ENCODE measurements at places on chromosomes 2 and 18. TPM values are rescaled to one million over a fixed set of nuclear protein-coding genes. Genes with fewer than 3 reads are reported as not detected.

Gene ZSCAN30
- total RNA-seq: 13.7 TPM

GRCh38 chr2:224272237-224272910, 129.5 kb downstream of the FAM124B start:
- no peak for DNase-seq

- DNase-seq: no peak
Observed at GRCh38 chr2:225820826-225821225, 421.3 kb downstream of the NYAP2 start.

- no peak for DNase-seq
Observed at GRCh38 chr2:122883849-122884248, 1128.4 kb downstream of the TSN start.

GRCh38 chr2:230267556-230267955, 42.0 kb downstream of the SP140 start:
- DNase-seq: no peak

Gene CFAP53
- not detected for total RNA-seq

Gene KLHL14
- total RNA-seq: 0.19 TPM

Gene LYG2
- total RNA-seq: not detected

DNA sequence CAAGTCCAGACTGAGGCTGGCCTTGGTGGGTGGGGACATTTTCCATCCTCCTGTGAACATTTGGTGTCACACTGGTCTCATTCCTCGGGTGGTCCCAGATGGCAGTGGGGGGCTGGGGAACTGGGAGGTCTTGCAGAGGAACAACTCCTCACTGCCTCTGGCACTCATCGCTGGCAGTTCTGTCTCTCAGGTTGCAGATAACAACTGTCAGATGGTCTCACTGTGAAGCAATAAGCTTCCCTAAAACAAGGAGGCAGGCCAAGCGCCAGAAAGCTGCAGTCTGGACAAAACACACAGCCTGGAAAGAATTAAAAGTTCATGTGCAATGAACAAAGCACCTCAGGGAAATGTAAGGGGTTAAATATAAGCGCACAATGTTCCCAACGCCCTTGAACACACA, 78.1 kb downstream of the IRS1 start:
- DNase-seq: no peak

DNA sequence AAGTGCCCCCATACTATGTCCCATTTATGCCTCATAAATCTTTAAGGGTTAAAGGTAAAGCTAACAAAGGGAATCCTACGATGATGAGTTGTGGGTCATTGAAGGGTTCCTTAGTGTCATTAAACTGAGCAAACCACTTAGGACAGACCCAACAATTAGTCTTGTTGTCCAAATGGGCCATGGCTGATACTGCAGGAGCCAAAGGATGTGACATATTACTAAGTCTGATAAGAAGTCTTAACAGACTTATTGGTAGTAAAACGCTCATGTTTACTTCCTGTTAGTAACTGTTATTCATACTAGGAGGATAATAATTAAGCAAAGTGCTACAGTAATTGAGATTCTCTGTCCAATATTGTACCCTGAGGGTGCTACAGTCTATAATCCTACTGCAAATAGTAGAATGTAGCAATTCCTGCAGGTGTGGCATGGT, 96.8 kb downstream of the PTPN4 start:
- no peak for DNase-seq

GRCh38 chr18:48975120-48975816, 24.5 kb upstream of the SMAD7 start:
- no peak for DNase-seq
